ENCODE measurements at places on chromosomes 7 and 10. TPM values are rescaled to one million over a fixed set of nuclear protein-coding genes. Genes with fewer than 3 reads are reported as not detected.

The EBLN1 gene
- total RNA-seq = not detected

The BMPER gene
- 0.69 TPM for total RNA-seq

The ZEB1 gene
- 1.7 TPM for total RNA-seq

The MNX1 gene
- 86.5 TPM for total RNA-seq

The SPDYE2B gene
- not detected for total RNA-seq

Data from progenitor cell of endocrine pancreas (in vitro differentiated cells).